Glutamatergic neuron (in vitro differentiated cells): ENCODE measurements at places on chromosomes 4 and X.

- no peak for DNase-seq
Observed at GRCh38 chr4:30879855-30880598, 159.9 kb downstream of the PCDH7 start.

- no peak for DNase-seq
Observed at GRCh38 chr4:69026974-69027373, 69.3 kb upstream of the UGT2B7 start.

DNA sequence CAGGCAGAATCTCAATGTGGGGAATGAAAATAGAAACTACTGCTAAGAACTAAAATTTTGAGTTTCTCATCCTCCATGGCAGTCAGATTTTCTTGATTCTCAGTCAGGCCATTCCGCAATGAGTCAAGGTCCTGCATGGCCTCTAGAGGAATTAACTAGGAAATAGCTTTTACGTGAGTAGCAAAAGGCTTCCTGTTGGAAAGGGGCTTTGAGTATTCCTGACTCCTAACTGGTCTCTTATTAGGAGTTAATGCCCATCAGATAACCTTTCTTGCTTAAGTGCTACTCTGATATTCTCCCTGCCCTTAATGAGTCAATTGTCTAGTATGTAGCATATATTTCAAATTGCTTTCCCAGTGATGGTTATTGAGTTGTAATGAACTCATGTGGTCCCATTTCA is 65.7 kb upstream of the ARHGAP24 start:
- DNase-seq: no peak

DNA sequence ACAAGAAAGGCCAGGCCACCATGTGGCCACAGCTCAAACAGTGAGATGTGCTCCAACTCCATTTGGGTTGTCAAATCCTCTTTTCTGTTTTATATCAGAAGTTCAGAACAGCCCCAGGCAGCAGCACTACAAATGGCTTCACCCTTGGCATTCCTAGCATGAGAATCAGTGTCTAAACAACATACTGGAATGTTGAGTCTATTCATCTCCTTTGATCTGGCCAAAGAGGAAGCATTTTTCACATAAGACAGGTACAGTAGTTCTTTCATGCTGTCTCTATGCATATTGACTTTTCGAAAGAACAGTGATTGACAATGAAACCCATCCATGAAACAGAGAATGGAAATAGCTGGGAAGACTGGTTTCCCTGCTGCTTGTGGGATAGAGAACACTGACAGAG is 289.5 kb downstream of the USP46 start:
- no peak for DNase-seq

- DNase-seq: no peak
Observed at GRCh38 chr4:67744561-67745283, 9.5 kb downstream of the GNRHR start.

DNA sequence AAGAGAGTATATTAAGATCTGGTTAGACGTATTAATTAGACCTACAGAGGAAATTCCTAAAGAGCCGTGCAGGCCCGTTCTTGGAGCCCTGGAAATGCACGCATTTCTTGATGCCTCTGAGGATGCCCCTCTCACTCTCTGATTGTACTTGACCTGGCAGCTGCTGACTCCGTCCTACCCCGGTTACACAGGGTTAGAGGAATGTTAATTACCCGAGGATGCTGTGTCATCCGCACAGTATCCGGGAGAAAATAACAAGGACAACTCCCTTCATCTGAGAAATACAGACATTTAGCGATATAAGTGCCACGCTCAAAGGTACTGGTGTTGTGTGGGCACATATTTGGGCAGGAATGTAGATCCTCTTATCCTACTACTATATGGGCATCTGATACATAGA is 404.6 kb upstream of the FAT1 start:
- no peak for DNase-seq

- no peak for DNase-seq
Observed at GRCh38 chr4:17807446-17807845, 3.1 kb downstream of the DCAF16 start.

- DNase-seq: no peak
Observed at GRCh38 chr4:147479786-147480185, 1.1 kb upstream of the EDNRA start.

DNA sequence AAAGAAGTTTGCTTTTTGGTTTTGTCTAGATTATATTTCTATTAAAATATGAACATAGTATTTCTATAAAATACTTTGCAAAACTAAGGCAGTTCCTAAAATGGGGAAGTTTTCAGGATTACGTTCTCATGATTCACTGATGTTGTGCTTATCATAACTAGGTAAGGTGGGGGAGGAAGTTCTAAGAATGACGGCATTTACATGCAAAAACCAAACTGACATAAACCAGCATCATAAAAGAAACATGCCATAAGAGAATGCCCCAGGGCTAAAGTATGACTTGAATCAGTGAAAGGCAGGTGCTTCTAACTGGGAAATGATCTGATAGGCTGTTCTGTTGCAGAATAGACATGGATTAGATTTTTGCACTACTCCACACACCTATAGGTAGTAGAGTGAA is 204.7 kb upstream of the JADE1 start:
- no peak for DNase-seq

- DNase-seq: no peak
Observed at GRCh38 chrX:110133735-110134370, 130.9 kb downstream of the TMEM164 start.

- no peak for DNase-seq
Observed at GRCh38 chr4:102627831-102628523, 126.8 kb downstream of the NFKB1 start.

DNA sequence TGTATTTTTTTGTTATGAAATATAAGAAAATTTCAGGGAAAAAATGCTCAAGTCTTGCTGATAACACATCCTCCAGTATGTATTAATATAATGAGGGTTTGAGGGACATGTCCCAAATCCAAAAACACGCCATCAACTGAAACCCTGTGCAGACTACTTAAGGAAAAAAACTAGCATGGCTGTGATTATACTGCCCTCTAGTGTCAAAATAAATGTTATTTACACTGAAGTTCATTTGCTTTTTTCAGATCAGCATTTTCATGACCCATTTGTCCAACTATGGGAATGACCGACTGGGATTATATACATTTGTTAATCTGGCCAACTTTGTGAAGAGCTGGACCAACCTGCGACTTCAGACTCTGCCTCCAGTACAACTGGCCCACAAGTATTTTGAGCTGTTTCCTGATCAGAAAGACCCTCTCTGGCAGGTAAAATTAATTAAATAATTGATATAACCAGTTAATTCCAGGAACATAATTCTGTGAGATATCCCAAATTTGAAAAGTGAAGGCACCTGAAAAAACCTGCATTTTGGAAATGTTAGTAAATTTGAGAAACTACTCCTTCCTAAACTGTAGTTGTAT is 128.5 kb downstream of the PRSS12 start:
- DNase-seq: no peak

GRCh38 chr4:182748283-182748682 is 168.9 kb downstream of the DCTD start:
- no peak for DNase-seq

- peak; percentile 59 for DNase-seq
Observed at GRCh38 chr4:108731006-108731405, 31.8 kb downstream of the ETNPPL start.

DNA sequence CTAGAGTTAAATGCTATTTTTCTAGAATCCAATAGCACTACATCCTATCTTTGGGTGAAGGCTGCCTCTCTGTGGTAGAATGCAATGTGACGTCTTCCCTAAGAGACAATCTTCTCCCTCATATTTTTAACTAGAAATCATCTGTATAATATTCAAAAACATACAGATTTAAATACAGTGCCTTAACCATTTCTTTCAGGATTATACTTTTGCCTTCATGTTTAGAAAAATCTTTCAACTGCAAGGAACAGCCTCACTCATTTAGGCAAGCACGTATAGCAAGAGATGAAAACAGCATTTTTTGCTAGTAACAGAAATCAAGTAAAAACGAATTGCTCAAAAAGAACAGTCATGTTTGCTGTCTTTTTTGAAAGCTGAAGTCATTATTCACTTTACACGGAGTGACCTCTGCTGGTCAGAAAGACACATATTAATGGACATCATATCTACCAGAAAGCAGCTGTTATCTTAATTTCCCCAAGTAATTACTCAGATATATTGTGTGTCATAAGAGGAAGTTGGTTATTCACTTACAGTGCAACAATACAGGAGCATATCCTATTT is 422.3 kb downstream of the STPG2 start:
- no peak for DNase-seq

- no peak for DNase-seq
Observed at GRCh38 chr4:96183611-96184010, 343.7 kb downstream of the PDHA2 start.

- no peak for DNase-seq
Observed at GRCh38 chrX:110212299-110212698, 105.6 kb downstream of the AMMECR1 start.

DNA sequence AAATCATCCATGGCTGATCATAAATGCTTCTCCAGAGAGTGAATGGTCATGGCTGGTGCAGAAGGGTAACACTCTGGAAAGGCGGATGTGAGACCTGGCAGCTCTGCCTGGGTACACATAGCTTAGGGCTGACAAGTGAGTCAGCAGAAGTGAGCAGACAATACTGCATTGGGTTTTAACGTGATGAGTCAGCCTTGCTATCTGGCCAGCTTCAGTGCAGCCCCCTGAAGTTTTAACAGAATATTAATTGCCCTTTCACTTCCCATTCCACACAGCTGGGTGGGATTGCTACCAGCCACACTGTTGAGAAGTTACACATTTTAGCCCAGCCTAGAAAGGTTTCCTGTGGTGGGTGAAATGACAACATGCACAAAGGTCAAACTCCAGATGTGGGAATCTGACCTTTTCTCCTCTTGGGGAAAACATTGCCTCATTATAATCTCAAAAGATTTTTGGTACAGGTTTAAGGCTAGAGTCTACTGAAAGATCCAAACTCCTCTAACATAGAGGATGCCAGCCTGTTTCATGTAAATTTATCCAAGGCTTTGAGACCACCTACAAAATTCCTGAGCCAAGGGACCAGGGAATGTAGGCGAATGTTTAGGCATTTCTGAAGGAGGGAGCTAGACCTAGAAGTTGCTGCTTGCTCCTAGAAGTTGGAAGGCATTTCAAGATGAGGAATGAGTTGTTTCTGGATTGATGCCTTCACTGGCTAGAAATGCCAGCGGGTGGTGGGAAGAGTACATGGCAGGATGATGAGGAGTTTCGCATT is 230.3 kb upstream of the PGRMC2 start:
- no peak for DNase-seq

DNA sequence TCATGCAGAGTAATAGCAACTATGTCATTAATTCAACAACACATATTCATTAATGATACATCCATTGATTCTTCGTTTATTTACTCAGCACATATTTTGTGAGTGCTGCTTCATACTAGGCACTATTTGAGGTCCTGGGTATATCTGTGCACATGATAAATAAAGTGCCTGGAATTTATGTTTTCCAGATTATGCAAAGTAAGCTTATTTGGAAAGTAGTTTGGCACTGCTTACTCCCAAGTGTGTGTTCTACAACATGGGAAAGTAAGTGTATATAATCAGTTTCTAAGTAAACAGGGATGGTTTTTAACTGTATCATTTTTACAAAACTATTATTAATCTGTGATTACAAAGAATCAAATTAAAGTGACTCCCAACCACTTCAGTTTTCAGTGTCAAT is 16.8 kb upstream of the EPGN start:
- no peak for DNase-seq

GRCh38 chr4:107115185-107115847 is 79.2 kb upstream of the DKK2 start:
- no peak for DNase-seq

DNA sequence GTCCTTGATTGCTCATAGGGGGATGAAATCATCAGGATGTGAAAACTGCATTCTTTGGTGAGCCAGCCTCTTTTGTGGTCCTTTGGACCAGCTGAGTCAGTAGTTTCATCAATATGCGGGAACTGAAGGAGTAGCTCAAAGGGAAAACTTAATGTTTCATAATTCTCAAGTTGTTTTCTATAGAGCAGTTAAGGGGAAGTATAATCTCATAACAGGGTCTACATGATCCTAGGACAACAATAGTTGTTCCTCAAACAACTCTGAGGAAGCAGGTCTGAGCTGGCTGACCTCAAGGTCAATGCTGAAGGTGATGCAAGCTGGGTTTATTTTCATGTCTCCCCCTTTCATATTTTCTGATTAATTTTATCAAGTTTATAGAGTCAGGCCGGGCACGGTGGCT is 36.1 kb upstream of the IRF2 start:
- DNase-seq: no peak

DNA sequence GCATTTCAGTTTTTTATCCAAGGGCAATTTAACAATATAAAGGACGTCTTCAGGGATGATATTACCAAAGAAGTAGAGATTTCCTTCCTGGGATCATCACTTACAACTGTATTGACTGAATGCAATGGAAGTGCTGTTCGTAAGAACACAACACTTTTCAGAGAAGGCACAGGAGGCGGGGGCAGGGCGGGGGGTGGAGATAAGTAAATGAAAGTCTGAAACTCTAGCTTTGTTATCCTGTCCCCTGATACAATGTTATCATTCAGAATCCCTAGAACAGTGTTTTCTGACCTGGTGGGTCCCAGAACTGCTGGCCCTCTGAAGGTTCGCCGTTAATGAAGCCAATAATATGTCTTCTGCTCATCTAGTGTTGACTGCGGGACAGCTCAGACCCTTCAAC is 124.6 kb downstream of the NSUN7 start:
- no peak for DNase-seq
